Breast epithelium (tissue), 4 donors: ENCODE measurements at places on chromosomes 7 and 10. TPM values are rescaled to one million over a fixed set of nuclear protein-coding genes. Genes with fewer than 3 reads are reported as not detected.

- no peak for DNase-seq
Measured at GRCh38 chr7:101681170-101682007, 52.3 kb upstream of the MYL10 start.

DNA sequence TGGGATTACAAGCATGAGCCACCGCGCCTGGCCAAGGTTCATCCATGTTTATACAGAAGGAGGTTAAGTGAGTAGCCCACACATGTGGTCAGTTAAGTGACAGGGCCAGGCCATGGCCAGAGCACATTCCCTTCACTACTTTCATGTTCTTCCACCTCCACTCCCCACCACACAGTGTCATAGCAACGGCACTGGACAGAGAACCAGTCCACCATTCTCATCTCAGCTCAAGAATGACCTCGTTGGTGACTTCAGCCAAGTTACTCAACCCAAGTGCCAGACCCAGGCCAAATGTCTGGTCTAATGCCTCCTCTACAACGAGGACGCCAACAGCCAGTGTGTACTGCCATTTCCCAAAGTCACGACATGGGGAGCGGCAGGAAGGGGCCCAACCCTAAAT is 62.4 kb downstream of the INHBA start:
- no peak for DNase-seq

- no peak for DNase-seq
Measured at GRCh38 chr7:80472491-80473200, 39.2 kb downstream of the GNAT3 start.

AGAP5 gene
- total RNA-seq: 7.9 TPM
